Astrocyte of the cerebellum (primary cell): ENCODE measurements at places on chromosomes 7 and 10.

- DNase-seq: no peak
Observed at GRCh38 chr7:117810642-117811512, 62.4 kb downstream of the CTTNBP2 start.

DNA sequence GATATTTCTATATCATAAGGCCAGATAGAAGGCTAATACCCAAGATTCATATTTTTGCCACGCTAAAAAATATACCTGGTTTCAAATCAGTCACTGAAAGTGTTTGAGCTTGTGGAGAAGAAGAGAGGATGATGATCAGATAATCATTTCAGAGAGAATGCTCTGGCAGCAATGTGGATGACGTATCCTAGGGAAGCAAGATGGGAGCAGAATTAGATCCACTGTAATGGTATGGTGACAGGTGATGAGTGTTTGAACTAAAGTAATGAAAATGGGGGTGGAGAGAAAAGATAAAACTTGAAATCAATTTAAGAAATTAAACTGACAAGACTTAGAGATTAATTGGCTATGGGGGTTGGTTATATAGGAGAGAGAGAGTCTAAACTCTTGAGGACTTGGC, 42.7 kb upstream of the TMEM196 start:
- no peak for DNase-seq

GRCh38 chr10:24664991-24665390, 58.7 kb downstream of the ARHGAP21 start:
- no peak for DNase-seq

GRCh38 chr10:29377333-29377961, 88.6 kb downstream of the LYZL1 start:
- DNase-seq: no peak

DNA sequence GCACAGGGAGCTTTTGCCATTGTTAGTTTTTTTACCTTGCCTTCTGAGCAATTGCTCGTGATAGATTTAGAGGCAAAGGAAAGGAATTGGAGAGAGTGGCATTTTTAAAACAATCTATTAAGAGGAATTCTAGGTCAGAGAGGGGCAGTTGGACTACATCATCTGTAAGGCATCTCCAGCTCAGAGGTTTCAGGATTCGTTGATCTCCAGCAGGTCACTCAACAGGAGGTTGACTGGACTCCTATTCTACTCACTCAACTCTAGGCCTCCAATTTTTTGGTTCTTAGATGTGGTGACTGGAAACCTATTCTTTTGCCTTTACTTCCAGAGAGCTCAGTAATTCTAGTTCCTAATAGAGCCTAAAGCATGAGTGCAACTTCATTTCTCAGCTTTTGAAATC, 42.8 kb downstream of the TBXAS1 start:
- DNase-seq: no peak

DNA sequence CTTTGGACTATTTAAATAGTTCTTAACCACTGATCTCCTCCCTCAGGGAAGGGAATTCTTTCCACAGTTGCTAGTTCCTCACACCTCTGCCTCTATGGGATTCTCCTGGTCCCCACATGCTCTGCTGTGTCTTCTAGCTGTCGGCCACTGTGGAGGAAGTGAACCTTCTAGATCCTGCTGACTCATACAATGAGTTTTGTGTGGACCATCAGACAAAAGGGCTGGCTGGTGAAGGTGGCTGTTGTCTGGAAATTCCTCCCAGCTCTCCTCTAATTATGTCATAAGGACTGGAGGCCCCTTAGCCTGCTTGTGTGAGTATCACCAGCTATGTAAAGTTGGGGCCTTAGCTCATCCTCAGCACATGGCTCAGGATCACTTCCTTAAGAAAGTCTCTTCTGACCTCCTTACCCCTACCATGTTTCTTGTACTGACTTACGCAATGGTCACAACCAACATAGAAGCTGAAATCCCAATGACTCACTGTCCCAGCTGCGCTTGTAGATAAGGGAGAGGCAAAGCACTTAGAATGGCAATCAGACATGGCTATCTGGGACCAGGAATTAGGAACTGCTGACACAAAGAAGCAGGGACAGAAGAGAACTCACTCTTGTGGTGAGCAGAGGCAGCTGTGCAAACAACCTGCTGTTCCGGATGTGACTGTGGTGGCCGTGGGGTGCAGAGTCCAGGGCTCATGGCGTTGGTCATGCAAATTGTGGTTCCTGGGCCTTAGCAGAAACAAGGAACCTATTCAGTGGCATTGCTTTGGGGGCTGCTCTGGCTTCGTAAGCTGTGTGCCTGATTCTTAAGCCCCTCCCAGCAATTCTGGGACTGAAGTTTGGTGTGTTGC, 2.5 kb upstream of the MACC1 start:
- DNase-seq: peak; percentile 74

DNA sequence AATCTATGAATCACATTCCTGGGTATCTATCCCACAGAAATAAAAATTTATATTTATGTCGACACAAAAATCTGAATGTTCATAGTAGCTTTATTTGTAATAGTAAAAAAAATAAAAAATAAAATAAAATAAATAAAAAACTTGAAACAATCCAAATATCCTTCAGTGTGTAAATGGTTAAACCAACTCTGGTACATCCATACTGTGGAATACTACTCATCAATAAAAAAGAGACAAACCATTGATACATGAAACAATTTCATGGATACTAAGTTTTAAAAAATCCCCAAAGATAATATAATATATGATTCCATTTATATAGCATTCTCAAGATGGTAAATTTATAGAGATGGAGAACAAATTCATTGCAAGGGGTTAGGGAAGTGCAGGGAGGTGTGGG, 48.6 kb downstream of the USP6NL start:
- DNase-seq: no peak
